GM12878 (cell line): ENCODE measurements at places on chromosomes 12 and 14.

DNA sequence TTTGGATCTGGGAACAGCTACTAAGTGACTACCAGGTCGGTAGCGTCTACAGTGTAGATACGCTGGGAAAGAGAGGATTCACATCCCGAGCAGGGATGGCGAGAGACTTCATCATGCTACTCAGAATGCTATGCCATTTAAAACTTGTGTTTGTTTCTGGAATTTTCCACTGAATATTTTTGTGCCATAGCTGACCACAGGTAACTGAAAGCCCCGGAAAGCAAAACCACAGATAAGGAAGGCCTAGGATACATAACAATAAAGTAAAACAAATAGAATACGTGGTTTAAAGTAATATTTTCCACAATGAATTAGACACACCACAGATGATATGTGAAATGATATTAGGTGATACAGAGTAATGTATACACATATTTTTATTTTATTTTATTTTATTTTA lies 7.9 kb upstream of the HCAR1 start:
- no peak for DNase-seq

GRCh38 chr14:68628605-68629310 lies 164.1 kb downstream of the ZFP36L1 start:
- DNase-seq = no peak

GRCh38 chr14:81123811-81124210 lies 96.9 kb downstream of the GTF2A1 start:
- DNase-seq = no peak

DNA sequence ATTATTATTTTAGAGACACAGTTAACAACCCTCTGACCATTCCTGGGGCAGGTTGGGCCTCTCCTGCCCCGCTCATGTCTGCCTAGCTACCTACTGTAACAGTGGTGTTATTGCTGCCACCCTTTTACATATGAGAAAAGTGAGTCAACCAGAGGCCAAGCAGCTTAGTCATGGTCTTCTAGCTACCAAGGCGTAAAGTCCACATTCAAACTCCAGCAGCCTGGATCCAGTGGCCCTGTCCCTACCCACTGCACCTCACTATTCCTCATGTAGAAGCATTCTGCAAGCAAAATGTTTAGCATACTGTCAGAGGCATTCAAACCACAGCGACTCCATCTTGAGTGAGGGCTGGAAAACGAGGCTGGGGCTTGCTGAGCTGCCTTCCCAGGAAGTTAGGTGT lies 95.8 kb downstream of the SLC15A4 start:
- no peak for DNase-seq

DNA sequence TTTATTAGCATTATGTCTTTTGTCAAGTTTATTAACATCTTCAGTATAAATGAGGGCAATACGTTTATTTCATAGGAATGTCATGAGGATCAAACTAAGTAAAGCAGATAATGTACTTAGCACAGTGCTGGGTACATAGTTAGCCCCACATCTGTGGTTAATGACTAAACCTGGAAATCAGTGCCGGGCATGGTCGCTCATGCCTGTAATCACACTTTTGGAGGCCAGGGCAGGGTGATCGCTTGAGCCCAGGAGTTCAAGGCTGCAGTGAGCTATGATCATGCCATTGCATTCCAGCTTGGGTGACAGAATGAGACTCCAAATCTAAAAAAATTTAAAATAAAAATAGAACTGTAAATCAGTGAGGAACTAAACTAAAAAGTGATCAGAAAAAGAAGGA lies 44.8 kb upstream of the GUCY2C start:
- DNase-seq = peak; percentile 12
